SHP77 treated with DMSO at 0.1 percent for 48 hours (cell line): ENCODE measurements at places on chromosomes 16 and 17.

- DNase-seq: no peak
Observed at GRCh38 chr16:86491640-86492023, 18.7 kb upstream of the FOXF1 start.

- no peak for DNase-seq
Observed at GRCh38 chr16:11634312-11634711, 33.9 kb upstream of the SNN start.

DNA sequence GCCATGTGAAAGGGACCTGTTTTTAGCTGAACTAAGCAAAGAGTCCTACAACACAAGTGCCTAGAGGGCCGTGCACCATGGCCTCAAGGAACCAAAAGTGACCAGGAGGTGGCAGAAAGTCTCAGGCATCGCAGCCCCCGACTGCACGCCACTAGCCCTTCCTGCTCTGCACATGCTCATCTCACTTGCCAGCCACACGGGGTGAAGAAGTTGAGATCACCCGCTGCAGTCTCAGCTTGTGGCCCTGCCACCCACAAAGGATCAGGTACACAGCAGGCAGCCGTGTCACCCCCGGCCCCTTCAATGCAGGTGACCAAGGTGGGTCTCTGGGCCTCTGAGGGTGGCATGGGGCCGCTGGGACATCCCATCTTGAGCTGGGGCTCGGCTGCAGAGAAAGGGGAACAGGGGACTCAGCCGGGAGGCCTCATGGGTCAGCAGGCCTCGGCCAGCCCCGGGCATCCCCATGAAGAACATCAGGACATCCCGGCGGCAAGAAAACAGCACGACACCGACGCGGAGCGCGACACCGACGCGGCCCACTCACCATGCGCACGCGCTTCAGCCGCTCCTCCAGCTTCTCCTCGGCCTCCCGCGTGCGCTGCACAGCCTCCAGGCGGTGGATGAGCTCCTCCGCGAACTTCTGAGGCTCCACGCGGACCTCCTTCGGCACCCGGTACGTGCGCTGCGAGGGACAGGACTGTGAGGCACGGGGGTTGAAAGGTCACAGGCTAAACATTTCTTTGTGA is 21.0 kb downstream of the PDIA2 start:
- no peak for DNase-seq

- DNase-seq: no peak
Observed at GRCh38 chr16:89436366-89436765, 54.0 kb downstream of the ANKRD11 start.

GRCh38 chr17:44309472-44309871 is 1.1 kb downstream of the RUNDC3A start:
- DNase-seq: peak; percentile 12

DNA sequence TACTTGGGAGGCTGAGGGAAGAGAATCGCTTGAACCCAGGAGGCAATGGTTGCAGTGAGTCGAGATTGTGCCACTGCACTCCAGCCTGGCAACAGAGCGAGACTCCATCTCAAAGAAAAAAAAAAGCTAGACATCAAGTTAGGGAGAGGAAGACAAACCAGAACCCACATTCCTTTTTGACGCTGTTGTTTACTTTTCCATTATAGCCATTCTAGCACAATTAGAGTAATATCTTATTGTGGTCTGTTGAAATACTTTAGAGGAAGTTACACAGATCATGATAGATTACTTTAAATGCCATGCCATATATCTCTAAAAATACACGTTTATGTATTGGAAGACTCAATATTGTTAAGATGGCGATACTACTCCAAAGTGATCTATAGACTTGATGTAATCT is 16.5 kb upstream of the ABCC1 start:
- no peak for DNase-seq

- DNase-seq: no peak
Observed at GRCh38 chr17:61734466-61734865, 128.9 kb downstream of the BRIP1 start.

- DNase-seq: no peak
Observed at GRCh38 chr17:2954898-2955445, 108.4 kb downstream of the OR1D5 start.

DNA sequence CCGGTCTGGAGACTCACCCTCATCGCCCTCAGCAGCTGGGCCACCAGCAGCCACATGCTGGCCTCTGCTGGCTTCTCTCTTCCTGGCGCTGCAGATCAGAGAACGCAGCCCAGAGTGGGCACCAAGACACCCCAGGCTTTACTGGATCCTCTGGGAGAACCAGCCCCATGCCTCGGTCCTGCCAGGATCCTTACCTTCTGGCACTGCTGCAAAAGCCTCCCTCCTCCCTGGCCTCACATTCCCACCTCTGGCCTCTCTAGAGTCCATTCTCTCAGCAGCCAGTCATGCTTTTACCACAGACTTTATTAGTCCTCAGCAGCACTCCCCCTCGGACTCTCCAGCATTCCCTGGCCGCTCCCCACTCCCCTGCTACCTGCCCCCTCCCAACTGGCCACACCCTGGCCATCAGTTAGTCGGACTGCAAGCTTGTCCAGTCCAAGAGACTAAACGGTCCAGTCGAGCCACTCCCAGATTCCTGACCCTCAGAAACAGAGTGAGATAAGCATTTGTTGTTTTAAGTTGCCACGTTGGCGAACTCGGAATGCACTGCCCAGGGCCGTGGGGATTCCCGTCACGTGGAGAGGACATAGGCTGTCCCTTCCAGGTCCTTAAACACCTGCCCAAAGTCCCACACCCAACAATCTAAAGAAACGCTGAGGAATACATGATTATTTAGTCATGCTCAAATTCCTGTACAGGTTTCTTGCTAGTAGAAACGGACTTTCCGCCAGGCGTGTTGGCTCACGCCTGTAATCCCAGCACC is 5.9 kb upstream of the SPG7 start:
- no peak for DNase-seq

- no peak for DNase-seq
Observed at GRCh38 chr17:30858556-30859250, 26.9 kb downstream of the ATAD5 start.

- peak; percentile 72 for DNase-seq
Observed at GRCh38 chr17:13594762-13595598, 6.7 kb downstream of the HS3ST3A1 start.

GRCh38 chr17:80772906-80773242 is 218.8 kb upstream of the CHMP6 start:
- no peak for DNase-seq

GRCh38 chr16:86565644-86566511 is 751 bp upstream of the FOXC2 start:
- no peak for DNase-seq

DNA sequence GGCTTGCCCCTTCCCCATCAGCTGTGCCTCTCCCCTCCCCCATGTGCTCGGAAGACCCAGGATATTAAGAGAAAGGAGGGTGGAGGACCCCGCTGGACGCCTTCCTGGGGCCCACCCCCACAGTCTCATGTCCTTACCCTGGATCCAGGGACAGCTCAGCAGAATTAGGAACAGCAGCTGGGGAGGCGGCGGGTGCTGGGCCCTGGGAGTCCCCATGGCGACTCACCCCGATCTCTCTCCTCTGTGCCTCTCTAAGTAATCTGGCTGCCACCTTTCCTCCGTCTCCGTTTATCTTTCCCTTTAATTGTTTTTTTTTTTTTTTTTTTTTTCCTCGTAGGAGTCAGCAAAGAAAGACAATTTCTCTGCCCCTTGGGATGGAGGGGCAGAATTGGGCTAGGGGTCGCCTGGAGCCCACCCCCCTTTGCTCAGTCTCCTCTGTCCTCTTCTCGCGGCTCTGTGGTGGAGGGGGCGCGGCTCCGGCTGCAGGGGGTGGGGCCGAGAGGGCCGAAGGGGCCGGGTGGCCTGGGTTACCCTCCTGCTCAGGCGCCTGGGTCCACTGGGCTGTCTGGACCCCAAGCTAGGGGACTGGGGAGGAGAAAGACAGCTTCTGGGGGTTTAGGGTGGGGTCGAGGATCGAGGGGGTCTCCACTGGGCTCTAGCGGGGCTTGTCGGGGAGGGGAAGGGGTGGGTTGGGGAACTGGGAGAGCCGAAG is 390 bp downstream of the SEZ6L2 start:
- DNase-seq: peak; percentile 55

DNA sequence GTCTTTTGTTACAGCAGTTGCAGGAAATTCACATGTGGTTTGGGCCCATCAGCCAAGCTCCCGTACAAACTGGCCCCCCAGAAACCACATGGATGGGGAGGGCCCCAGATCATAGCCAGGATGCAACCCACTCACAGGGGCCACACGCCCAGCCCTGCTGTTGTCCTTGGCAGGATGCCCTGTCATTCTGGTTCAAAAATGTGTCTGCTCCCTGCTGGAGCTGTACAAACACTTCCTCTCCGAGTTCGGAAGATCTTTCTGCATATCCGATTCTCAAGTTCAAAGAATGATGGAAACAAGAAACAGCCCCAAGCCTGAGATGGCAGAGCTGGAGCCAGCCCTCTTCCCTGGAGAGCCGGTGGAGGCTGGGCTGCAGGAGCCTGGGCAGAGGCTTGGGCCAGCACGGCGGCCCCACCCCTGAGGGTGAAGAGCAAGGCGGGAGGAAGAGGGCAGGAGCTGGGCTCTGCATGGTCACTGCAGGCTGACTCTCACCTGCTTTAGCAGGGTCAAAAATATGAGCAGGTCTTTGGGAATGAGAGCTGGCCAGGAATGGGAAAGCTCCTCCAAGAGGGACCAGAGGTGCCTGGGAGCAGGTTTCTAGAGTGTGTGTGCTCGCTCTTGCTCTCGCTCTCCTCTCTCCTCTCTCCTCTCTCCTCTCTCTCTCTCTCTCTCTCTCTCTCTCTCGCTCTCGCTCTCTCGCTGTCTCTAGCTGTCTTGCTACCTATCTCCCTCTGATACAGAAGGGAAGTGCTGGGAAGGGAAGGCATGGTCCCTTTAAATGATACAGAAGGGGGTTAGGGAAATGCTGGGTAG is 34.7 kb upstream of the ENPP7 start:
- no peak for DNase-seq

DNA sequence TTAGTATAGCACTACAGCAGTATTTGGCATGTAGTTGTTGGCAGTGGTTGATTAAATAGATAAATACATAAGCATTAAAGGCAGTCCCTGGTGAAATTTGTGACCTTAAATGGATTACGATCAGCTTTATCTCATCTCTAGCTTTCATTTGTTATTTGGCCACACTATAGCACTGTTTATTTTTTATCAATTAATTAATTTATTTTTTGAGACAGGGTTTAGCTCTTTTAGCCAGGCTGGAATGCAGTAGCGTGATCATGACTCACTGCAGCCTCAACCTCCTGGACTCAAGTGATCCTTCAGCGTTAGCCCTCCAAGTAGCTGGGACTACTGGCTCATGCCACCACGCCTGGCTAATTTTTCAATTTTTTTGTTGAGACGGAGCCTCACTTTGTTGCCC is 18.7 kb upstream of the ARHGAP17 start:
- DNase-seq: no peak

GRCh38 chr16:87563714-87564523 is 38.4 kb upstream of the JPH3 start:
- DNase-seq: no peak

DNA sequence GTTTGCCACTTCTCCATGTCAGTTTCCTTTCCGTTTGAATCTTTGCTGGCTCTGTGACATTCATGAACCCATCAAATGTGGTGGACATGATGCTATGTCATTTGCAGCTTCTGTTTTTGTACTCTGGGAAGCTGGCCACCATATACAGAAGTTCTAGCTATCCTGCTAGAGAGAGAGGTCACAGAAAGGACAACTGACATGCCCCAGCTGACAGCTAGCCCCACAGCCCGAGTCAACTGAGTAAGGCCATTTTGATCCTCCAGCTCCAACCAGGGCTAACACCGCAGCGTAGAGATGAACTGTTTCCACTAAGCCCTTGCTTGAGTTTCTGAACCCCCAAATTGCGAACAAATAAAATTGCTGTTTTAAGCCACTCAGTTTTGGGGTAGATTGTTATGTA is 33.8 kb downstream of the CCDC42 start:
- DNase-seq: no peak

DNA sequence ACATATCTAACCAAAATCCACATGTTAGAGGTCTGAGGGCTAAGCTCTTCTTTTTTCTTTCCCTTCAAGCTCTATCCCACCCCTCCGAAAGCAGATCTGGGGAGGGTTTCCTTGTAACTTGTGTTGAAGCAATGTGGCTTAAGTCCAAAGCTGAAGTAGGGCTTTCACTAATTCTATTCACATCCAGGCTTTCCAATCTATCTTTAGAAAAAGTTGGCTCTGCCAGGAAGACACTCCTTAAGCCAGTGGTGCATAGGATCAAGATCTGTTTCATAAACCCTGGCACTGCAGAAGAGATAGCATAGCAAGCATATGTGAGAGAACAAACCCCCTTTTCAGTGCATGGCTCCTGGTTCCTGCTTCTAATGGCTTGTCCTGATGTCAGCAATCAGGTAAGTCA is 34.9 kb upstream of the DHX40 start:
- no peak for DNase-seq

DNA sequence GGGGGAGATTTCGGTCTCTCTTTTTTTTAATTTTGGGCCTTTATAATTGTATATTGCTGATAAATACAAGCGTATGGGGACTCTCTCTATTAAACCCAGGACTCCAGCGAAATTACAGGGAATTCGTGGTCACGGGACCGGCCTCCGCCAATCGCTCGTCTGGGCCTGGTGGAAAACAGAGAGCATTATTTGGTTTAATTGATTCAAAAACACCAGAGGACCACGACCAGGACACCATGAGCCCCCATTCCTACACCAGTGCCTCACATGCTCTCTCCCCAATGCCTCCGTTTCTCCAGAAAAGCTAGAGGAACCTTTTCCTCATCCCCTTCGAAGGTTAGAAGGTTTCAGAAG is at the start of gene HOXB2:
Gene HOXB2 (minus strand): TSS at position 88 of the 354 bp plus-strand sequence. CDS start 198 bp downstream, outside the sequence.
- no peak for DNase-seq

DNA sequence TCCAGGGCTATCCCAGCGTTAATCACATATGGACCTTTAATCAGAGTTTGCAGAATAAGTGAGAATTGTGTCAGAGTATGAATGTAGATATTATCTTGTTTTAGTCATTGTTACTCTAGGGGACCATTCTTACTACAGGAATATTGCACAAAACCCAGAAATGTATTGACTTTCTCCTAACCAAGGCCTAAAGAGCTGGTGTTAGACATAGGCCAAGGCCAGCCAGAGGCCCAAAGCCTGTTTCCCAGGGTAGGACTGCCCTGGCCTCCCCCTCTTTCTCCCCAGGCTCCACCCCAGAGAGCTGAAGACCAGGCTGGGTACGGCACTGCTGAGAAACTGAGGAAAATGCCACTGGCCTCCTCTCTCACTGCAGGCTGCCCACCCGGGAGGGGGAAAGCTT is 41.9 kb upstream of the MEOX1 start:
- no peak for DNase-seq

DNA sequence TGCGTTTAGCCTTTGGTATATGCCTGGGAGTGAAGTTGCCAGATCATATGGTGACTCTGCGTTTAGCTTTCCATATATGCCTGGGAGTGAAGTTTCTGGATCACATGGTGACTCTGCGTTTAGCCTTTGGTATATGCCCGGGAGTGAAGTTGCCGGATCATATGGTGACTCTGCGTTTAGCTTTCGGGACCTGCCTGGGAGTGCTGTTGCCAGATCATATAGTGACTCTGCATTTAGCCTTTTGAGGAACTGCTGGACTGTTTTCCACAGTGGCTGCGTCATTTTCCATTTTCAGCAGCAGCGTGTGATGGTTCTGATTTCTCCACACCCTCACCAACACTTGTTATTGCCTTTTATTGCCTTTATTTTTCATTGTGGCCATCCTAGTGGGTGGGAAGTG is 73.0 kb downstream of the OR1D5 start:
- no peak for DNase-seq
